T-helper 1 cell (primary cell): ENCODE measurements at places on chromosomes 16 and 17.

- DNase-seq: no peak
Observed at GRCh38 chr16:70410734-70411133, 28.2 kb downstream of the ST3GAL2 start.

GRCh38 chr17:42774066-42774745 is 957 bp downstream of the VPS25 start:
- no peak for DNase-seq

DNA sequence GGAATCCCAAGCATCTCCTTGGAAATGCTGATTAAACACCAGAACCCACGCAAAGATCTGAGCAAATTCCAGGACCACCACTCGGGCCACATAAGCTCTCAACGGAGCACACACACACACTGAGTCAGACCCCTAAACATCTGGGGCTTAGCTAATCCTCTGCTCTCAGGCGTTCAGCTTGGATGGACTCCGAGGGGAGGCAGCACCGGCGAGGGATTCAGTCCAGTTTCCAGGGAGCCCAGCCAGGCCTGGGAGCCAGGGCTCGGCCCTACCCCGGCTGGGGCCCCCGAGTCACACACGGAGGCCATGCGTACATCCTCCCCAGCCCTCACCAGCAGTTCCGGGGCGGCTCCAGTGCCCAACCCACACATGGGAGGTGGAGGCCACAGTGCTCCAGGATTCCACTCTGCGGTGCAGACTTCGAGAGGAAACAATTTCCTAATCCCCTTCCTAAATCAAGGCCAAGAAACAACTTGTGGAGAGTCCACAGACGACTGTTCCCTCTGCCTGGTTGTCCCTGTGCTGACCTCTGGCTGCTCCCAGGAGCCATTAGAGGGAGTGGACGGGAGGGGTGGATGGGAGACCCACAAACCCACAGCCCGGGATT is 70.5 kb downstream of the GAS7 start:
- no peak for DNase-seq

DNA sequence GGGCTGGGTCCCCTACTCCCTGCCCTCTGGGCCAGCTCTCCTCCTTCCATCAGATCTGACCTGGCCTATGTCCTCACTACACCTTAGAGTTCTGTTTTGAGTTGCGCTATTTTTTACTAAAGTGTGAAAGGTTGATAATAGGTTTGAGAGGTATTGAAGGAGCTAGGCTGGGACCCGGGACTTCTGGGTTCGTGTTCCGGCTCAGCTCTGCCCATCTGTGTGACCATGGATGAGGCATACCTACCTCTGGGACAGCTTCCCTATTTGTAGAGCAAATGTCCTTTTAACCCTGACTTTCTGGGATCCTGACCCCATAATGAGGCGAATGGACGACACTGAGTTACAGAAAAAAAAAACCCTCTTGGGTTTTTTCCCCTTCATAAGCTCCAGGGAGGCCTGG is 36.0 kb downstream of the IL21R start:
- DNase-seq: no peak

GRCh38 chr16:20812510-20812909 is 6.2 kb downstream of the REXO5 start:
- no peak for DNase-seq

GRCh38 chr16:51419768-51420167 is 268.7 kb upstream of the SALL1 start:
- no peak for DNase-seq

DNA sequence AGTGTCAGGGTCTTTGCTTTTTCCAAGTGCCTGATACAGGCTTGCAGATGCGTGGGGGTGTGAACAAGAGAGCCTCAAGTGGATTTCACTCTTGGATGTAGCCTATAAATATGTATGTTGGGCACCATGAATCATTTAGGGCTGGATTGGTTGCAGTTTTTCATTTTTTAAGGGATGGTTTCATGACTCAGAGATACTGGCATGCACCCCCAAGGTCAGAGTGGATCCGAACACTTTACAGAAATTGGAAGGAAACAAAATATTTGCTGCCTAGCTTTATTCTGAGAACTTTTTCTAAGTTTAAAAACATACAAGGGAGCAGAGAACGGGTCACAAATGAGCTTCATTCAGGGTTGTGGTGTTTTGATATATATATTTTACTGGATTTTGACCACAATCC is 436.8 kb upstream of the ERCC4 start:
- DNase-seq: no peak

DNA sequence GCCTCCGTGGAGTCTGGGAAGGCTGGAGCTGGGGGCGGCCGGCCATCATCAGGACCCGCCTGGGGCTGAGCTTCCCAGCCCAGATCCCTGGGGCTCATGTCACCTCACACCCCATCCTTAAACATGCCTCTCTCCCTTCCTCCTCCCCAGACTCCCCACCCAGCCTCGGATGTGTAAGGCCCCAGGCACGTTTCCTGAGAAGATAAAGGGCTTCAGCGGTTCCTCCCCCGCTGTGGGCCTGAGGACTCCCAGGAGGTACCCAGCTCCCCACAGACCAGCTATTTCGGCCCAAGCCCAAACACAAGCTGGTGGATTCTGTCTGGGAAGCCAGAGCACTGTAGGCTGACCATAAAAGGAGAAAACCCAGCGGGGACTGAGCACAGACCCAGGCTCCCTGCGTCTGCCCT is 49.2 kb downstream of the MYH11 start:
- DNase-seq: no peak

GRCh38 chr17:67491009-67491680 is 114.1 kb downstream of the PITPNC1 start:
- no peak for DNase-seq

DNA sequence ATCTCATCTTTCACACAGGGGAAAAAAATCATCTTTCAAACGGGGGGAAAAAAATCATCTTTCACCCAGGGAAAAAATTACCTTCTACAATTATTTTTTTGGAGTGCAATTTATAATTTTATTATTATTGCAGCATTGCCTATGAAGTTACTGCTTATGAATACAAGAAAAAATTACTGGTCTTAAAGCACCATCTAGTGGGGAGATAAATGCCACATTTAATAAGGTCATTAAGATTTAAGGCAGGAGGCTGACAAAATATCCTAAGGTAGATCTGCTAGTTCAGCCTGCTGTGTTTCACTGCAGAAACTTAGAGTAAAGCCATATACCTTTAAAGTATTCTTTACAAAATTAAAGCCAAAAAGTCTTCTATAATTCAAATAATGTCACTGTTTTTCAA is 13.7 kb downstream of the SHCBP1 start:
- no peak for DNase-seq

DNA sequence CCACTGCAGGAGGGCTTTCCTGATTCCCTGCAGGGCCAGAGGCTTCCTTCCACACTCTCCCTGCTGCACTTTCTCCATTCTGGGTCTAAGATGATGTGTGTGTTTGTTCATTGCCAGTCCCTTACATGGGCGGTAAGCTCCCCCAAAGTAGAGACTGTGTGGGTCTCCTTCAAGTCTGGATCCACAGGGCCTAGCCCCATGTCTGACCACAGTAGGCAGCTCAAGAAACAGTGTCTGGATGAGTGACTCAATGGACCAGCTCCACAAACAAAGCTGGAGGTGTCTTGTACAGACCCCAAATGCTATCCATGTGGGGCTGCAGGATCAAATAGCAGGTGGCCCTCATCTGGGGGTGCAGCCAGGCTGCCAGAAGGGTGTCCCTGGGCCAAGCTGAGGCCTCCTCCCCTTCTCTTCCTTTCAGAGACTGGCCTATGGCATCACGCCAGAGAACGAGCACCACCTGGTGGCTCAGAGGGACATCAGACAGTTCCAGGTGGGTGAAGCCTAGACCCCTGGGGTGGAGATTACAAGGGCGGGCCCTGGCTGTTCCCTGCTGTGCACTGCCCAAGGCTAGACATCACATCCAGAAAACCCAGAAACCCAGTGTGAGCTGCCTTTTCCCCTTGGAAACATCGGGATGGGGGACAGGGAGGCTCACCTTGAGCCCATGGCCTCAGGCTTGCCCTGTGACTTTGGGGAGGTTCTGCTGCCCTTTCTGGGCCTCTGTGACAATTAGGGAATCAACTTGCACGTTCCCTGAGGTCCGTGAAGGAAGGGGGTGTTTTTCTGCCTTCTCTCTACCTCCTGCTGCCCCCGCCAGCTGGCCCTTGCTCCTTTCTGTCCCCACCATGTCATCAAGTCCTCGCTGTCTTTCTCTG is 45.9 kb downstream of the SLC6A2 start:
- no peak for DNase-seq

DNA sequence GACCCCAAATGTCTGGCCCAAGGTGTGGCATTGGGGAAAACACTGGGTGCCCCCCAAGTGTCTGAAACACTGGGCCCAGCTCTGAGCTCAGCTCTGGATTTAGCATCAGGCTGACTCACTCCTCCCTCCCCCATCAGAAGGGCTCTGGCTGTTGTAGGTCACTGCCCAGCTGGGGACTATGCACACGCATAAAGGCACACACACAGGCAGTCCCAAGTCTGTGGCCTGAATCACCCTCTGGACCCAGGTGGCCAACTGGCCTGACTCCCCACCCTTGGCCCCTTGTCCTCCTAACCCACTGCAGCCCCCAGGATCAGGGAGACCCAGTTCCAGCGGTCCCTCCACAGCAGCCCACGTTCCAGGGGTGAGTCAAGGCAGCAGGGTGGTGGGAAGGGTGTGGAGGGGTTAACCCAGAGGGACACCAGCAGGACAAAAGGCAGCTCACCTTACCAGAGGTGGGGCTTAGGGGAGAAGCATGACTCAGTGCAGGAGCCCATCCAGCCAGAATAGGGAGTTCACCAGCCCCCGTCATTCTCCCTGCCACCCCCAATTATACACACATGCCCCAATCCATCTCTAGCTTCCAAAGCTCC is 47.0 kb downstream of the MYO18A start:
- DNase-seq: no peak

DNA sequence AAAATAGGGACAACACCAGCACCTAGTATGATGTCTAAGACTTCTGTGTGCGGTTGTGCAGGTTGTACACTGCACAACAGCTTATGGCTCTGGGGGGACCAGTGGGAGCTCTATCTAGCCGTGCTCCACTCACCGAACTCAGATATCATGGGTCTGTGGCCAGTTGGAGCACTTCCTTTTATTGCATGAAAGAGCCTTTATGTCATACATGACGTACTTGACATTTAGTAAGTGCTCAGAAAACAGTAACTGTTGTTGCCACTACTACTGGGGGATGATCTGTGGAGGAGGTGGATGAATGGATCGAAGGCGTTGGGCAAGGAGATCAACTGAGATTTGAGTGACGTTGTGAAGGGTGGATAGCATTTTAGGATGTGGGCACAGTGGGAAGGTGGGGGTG is 368.8 kb downstream of the SNX29 start:
- DNase-seq: no peak

- no peak for DNase-seq
Observed at GRCh38 chr17:16214190-16215001, 938 bp downstream of the NCOR1 start.

DNA sequence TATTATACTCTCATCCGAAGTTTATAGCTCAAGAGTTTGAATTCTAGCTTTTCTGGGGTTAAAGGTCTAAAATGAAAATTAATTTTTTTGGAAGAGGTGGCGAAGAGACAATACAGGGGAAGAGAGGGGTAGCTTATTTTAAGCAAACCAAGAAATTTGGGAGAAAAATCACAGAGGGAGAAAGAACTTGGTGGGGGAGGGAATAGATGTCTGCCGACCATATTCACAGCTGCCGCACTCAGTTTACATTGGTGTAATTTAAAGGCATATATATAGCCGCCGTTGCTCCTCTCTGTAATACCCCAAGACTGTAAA is 6.5 kb upstream of the ZFHX3 start:
- DNase-seq: no peak

DNA sequence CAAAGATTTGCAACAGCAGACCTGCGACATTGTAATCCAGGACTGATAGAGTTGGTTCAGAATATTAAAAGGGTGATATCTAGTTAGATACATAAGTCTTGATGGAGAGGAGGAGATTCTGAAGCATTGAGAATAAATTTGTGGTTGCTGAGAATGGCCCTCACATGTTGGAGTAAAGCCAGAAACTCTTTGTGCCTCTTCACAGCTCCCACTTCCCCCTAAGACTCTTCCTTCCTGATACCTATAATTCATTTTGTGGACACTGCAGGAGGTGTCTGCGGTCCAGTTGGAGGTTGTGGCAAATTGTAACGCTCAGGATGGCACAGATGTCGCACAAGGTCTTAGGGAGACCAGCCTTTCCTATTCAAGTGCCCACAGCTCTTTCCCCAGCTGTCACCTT is 17.5 kb downstream of the WWOX start:
- no peak for DNase-seq

DNA sequence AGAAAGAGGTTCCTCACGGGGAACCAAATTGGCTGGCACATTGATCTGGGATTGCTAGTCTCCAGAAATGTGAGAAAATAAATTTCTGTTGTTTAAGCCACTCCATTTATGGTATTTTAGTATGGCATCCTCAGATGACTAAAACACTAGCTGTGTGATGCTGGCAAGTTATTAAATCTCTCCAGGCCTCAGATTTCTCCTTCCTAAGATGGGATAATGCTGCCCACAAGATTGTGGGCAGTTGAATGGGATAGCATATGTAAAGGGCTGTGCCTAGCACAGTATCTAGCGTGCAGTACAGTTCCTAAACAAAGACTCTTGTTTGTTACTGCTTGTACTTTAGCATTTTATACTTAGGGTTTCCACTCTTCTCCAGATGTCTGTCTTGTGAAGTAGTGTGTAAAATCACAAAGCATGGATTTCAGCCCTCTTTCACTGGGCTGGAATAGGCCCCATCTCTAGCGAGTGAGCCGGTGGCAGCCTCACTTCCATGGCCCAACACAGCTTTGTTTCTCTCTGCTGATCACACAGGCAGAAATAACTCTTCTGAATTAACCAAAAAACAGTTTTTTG is 38.2 kb upstream of the PHAF1 start:
- DNase-seq: no peak
